MV-4-11 (cell line): ENCODE measurements at places on chromosomes 6 and 20.
A peak's percentile ranks its signal among the peaks of the same experiment; 100 is the strongest.

DNA sequence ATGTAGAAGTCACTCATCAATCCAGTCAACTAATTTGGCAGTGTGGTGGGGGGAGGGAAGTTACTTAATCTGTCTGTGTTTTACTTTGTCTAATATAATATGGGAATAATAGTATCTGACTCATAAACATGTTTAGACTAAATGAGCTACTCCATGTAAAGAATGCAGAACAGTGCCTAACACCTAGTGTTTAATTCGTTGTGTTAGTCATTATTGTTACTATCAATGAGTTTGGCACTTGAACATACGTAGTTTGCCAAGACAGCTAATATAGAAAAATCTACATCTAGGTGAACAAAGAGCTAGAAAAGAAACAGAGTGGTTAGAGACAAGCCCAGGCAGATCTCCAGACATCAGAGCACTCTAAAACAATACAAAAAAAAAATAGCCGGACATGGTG lies 49.1 kb downstream of the IRAK1BP1 start:
- DNase-seq: no peak

DNA sequence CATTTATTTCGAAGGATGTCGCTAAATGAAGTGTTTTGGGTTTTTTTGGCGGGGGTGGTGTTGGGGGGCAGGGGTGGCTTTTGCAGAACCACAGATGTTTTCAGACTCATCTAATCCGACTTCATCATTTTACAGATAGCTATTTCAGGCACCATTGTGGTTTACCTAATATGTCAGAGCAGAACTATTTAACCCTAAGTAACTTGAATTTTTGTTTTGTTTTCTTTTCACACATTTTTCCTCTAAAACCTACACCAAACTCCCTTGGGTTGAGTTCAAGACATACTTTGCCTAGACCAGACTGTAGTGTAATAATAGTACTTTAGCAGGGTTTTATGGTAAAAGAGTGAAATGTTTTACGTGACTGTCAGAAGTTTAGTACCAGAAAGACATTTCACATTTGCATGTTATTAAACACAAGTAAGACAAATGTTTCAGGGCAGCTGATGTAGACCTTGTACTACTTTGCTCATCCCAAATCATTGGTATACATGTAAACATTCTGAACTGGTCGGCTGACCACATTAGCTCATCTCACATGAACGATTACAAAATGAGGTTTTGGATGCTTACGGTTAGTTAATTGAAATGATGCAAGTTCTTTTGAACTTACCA lies 37.7 kb downstream of the MAP3K4 start:
- DNase-seq: peak; percentile 52

DNA sequence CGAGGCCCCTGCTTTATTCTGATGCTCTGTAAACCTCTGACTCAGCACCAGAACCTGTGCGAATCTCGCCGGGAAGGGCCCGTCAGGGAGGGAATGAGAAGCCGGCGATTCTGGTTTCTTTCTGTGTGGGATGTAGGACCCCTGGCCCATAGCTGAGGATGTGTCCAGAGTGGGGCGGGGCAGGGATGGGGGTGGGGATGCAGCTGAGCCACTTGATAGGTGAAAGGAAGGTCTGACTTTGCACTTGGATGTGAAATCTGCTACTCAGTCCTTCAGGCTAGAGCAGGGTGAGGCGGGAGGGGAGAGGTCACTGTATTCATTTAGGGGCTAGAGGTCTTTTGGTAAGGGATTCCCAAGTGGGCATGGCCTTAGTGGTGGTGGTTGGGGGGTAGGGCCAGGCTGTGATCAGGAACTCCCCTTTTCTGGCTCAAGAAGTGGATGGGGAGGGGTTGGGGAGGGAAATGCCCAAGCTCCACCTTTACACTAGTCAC lies 2.3 kb downstream of the TOX2 start:
- no peak for DNase-seq

GRCh38 chr20:5100684-5101347 lies 18.9 kb downstream of the PCNA start:
- peak; percentile 40 for DNase-seq

GRCh38 chr6:75458895-75459294 lies 34.7 kb downstream of the FILIP1 start:
- DNase-seq: no peak

DNA sequence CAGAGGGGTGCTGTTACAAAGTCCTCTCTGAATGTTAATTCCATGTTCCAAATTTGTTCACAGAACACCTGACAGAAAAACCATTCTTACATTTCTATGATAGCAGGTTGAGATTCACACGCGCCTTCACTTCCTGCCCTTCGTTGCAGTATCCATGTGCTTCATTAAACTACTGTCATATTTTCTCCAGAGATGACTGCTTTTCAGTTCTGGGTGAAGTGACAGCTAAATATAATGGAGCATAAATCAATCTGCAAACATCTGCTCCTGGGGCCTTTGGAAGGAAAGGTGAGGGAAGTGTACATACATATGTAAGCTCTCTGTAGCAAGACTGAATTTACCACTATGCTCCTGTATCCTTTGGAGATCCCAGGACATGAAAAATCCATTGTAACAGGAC lies 750.2 kb downstream of the HDGFL1 start:
- no peak for DNase-seq

GRCh38 chr20:46311039-46311650 lies 2.8 kb upstream of the CDH22 start:
- DNase-seq: no peak

- no peak for DNase-seq
These were observed 607.5 kb downstream of the HDGFL1 start for GRCh38 chr6:23176883-23177282.

DNA sequence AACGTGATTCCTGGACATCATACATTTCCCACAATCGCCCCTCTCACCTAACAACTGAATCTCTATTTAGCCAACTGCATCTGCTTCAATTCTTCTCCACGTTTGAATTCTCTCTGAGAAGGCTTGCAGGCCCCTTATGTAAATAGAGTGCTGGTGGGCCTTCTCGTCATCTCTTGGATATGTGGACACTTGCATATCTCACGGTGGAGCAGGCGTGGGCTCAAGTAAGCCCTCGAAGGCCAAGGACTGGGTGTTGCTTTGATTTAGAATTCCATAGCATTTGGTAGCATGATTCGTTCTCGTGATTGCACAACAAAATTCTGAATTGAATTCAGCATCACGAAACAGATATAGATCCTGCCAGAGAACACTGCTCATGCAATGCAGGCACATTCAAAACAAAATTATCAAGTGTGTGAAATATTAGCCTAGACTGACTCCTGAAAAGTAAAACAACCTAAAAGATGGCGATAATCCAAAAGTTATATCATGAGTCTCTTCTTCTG lies 613.6 kb downstream of the TFAP2A start:
- no peak for DNase-seq

- DNase-seq: no peak
These were observed 126.9 kb downstream of the SOBP start for GRCh38 chr6:107616775-107617174.

DNA sequence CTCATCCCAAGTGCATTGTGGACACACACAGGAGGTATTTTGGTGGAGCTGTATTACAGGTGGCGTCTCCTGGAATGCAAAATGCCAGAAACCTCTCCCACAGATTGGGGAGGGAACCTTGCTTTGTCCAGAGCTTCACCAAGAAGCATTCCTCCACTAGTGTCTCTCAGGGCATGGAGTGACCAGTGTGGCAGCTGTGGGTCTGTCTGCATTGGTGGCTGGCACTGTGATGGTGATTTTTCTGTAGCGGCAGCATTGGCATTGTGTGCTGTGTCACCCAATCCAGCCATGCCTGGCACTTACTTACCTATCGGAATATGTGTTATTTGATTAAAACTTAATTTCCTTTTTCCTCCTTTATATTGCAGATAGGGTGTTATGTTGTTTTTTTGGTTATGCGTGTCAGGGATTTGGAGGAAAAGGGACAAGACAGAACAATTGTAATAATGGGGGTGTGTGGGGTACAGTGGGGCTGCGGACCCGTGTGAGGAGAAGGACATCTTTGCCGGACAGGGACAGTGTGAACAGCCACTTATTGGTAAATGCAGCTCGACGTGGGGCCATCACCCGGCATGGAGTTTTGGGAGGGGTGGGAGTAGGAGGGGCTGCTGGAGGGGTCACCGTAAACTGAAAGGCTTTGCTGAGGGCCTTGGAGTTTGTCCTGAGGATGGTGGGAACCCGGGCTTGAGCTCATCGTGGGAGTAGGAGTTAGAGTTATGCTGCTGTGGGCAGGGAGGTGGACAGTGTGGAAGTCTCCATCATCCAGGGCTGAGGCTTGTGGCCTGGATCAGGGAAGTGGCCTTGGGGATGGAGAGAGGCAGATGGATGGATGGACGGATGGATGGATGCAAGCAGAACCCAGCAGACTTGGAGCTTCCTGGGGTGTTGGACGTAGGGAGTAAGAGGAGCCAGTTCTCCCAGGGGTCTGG lies 105.0 kb downstream of the SYCP2 start:
- DNase-seq: no peak

DNA sequence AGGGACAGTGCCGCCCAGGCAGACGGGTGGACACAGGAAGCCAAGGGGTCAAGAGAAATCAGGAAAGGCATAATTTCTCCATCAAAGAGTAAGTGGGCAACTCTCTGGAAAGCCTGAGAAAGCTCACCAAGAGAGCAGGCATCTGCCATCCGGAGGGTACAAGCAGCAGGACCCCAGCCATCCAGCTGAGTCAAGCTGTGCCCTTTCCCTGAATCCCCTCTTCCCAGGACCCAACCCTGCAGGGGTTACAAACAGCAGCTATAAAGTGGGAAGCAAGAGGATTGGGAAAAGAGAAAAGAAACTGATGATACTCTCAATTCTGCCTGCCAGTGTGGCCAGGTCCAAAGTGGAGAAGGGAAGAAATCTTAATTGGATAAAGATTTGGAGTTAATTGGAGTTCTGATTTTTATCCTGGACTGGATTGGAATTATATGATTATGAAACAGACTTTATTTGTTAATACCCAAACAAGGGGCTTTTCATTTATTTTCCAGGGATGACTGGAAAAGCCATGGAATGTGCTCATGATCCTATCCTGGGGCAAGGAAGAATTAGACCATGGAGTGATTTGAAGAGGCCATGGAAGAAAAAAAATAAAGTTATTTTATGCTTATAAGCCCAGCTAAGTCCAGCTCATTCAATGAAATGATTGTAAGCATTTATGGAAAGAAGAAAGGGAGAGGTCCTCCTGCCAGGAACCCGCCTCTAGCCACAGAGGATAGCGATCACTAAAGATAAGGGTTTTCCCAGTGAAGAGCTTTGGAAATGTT lies 34.9 kb downstream of the NHLRC1 start:
- DNase-seq: no peak

GRCh38 chr20:34876406-34877282 lies at the start of gene ACSS2:
TSS of gene ACSS2 (plus strand) at chr20:34876612. CDS start at chr20:34876646, 34 bp downstream.
- DNase-seq: no peak

DNA sequence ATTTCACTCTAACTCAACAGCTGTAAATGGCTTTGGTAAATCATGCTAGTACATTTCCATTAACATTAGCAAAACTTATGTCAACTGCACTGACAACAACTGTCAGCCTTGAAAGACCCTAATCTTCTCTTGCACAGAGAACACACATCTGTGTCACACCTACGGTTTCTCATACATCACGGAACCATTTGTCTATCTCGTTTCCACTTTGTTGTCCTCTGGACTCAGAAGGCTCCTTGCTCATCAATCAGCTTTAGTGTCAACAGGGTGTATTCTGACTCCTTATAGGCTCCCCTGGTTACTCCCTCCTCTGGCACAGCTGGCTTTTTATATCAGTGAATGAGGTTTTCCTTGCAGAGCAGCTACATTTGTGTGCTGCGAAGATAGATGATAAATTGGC lies 49.3 kb downstream of the CD83 start:
- no peak for DNase-seq

DNA sequence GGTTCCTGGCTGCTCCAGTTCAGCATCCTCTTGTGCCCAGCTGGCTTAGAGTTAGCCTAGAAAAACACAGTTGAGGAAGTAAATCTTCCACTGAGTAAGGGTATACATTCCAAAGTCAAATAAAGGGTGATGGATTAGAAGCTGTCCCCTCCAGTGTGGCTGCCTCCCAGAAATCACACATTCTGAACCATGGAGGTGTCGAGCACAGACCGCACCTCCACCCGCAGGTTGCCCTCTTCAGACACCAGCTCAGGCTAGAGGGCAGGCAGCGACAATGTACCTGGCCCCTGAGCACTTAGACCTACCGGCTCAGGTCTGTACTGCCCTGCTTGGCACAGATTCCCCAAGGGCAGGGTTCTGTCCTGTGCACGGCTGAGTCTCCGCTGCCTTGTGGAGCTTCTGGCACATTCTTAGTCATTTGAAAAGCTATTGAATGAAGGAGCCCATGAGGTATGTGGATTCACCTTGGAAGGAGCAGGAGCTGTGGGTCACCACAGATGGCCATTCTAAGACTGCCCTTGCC lies 118.1 kb downstream of the FAM120B start:
- DNase-seq: no peak

GRCh38 chr6:117906958-117907600 lies at the start of gene SLC35F1:
TSS of gene SLC35F1 (plus strand) at chr6:117907264.
- no peak for DNase-seq

DNA sequence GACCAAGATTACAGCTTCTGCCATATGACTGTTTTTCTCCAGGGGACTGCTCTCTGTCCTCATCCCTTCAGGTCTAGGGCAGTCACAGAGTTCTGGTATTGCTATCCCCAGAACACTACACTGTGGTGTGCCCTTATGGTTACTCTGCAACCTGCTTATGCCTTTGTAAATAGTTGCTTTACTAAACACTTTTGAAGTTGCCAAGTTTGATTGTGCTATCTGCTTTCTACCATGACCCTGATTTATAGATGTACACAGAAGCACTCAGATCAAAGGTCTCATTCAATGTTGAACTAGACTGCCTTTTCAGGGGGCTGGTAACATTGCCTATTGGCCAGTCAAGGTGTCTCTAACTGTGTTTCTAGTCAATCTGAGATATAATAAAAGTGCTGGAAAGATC lies 794.7 kb downstream of the DHX35 start:
- no peak for DNase-seq

- no peak for DNase-seq
These were observed 172.9 kb downstream of the LAMA2 start for GRCh38 chr6:129055796-129056195.

DNA sequence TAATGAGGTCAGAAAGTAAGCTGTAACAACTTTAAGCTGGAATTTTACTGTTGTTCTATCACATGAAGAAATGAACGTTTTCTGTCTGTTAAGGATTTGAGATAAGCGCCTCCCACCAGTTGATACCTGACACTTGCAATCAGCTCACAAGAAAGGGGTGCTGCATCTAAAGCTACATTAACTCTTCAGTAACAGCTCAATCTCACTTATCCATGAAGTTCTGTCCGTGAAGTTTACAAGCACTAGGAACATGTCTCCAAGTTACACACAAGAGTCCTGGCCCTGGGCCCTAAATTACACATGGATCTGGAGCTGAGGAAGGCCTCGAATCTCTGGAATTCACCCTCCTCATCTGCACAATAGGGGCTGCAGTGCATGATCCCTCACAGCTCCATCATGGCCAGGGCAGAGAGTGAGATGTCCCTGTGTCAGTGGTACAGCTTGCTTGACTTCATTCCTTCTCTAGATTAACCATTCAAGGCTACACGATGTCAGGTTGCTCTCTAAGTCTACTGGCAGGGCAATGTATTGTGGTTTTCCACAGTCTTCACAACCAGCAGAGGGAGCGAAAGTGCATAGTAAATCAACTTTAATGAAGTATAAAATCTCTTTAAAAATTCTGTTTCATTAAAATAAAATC lies 182.4 kb upstream of the MCHR2 start:
- DNase-seq: peak; percentile 32

- peak; percentile 83 for DNase-seq
These were observed 79.9 kb downstream of the CEBPB start for GRCh38 chr20:50270569-50270968.
